Lung microvascular endothelial cell (primary cell): ENCODE measurements at places on chromosomes 3 and 15. TPM values are rescaled to one million over a fixed set of nuclear protein-coding genes. Genes with fewer than 3 reads are reported as not detected.

The NOX5 gene
- total RNA-seq, result under 0.01 TPM in 1 of 2 replicates, not detected in the other

The RETNLB gene
- not detected in 2 replicates for total RNA-seq

The STRIT1 gene
- total RNA-seq, result not detected in 2 replicates

The MOBP gene
- total RNA-seq, result under 0.01 TPM in 1 of 2 replicates, not detected in the other

The TLR9 gene
- not detected in 2 replicates for total RNA-seq

The SACM1L gene
- total RNA-seq, result 18.1 and 35.7 TPM in 2 replicates

The LRRC31 gene
- not detected in 2 replicates for total RNA-seq

The CASR gene
- not detected in 2 replicates for total RNA-seq

The TM4SF1 gene
- total RNA-seq, result 1,181 and 1,820 TPM in 2 replicates

The GOLGA8J gene
- not detected in 2 replicates for total RNA-seq

The FAM3D gene
- total RNA-seq, result 0.20 and 0.22 TPM in 2 replicates

The ADGRG7 gene
- not detected in 2 replicates for total RNA-seq

The TGM5 gene
- total RNA-seq, result not detected in 2 replicates

The HHLA2 gene
- total RNA-seq, result not detected in 2 replicates

The OSTN gene
- total RNA-seq, result not detected in 2 replicates

The CMTM6 gene
- 75.2 and 92.3 TPM in 2 replicates for total RNA-seq

The MAPKAPK3 gene
- 2.6 and 7.0 TPM in 2 replicates for total RNA-seq

The PRTG gene
- total RNA-seq, result 0.40 and 1.7 TPM in 2 replicates

The GATA2 gene
- 7.8 and 11.3 TPM in 2 replicates for total RNA-seq
